ENCODE measurements at places on chromosomes 13 and 19. TPM values are rescaled to one million over a fixed set of nuclear protein-coding genes. Genes with fewer than 3 reads are reported as not detected.

SHC2 gene
- total RNA-seq: 2.1 TPM

ERICH6B gene
- not detected for total RNA-seq

SYDE1 gene
- total RNA-seq: 99.9 TPM

TLE2 gene
- 1.0 TPM for total RNA-seq

KLK5 gene
- not detected for total RNA-seq

SLC6A16 gene
- 0.11 TPM for total RNA-seq

CEBPA gene
- total RNA-seq: 1.1 TPM

LHB gene
- 1.3 TPM for total RNA-seq

TMEM255B gene
- total RNA-seq: 1.8 TPM

ZSCAN1 gene
- not detected for total RNA-seq

KLK6 gene
- total RNA-seq: 0.94 TPM

ATP4A gene
- not detected for total RNA-seq

NPAS1 gene
- total RNA-seq: 2.9 TPM

SUGP1 gene
- total RNA-seq: 63.9 TPM

PEAK3 gene
- total RNA-seq: not detected

ZNF93 gene
- 7.7 TPM for total RNA-seq

SELENOV gene
- not detected for total RNA-seq

LRRC63 gene
- total RNA-seq: 0.13 TPM

ZNF350 gene
- 4.8 TPM for total RNA-seq

ACTL9 gene
- total RNA-seq: not detected

GRIK5 gene
- 0.23 TPM for total RNA-seq

MEF2B gene
- total RNA-seq: 0.34 TPM

TMEM190 gene
- 1.4 TPM for total RNA-seq

PCDH20 gene
- 2.5 TPM for total RNA-seq

FFAR2 gene
- not detected for total RNA-seq

TYROBP gene
- total RNA-seq: not detected

ZNF701 gene
- total RNA-seq: 5.5 TPM

NXNL1 gene
- total RNA-seq: not detected

ZNF211 gene
- total RNA-seq: 5.9 TPM

RYR1 gene
- total RNA-seq: 0.19 TPM

SPTBN4 gene
- total RNA-seq: 0.27 TPM

ZNF541 gene
- not detected for total RNA-seq

GDF15 gene
- total RNA-seq: 32.1 TPM

CD37 gene
- total RNA-seq: not detected

POSTN gene
- total RNA-seq: 1.6 TPM

CCDC106 gene
- total RNA-seq: 26.5 TPM

CDX2 gene
- total RNA-seq: 0.94 TPM

SMAD9 gene
- 0.49 TPM for total RNA-seq

CALR gene
- total RNA-seq: 882 TPM

ZSWIM9 gene
- total RNA-seq: 2.4 TPM

HIPK4 gene
- not detected for total RNA-seq

IGSF23 gene
- total RNA-seq: not detected

C19orf38 gene
- total RNA-seq: not detected

CBY2 gene
- total RNA-seq: not detected

GJA3 gene
- 2.2 TPM for total RNA-seq

PSG11 gene
- not detected for total RNA-seq

MYO16 gene
- total RNA-seq: 0.69 TPM

MATK gene
- not detected for total RNA-seq

OXGR1 gene
- total RNA-seq: 0.66 TPM
